M059J (cell line): ENCODE measurements at places on chromosomes 7 and 10. TPM values are rescaled to one million over a fixed set of nuclear protein-coding genes. Genes with fewer than 3 reads are reported as not detected.

ST8SIA6 gene
- total RNA-seq: 0.10 TPM in 1 of 2 replicates, not detected in the other

ZNF37A gene
- 1.9 and 2.3 TPM in 2 replicates for total RNA-seq

CFTR gene
- total RNA-seq: 0.10 TPM in 1 of 2 replicates, not detected in the other

SCART1 gene
- 0.20 TPM in 2 replicates for total RNA-seq

AGAP4 gene
- 0.94 and 3.8 TPM in 2 replicates for total RNA-seq

HOXA1 gene
- 8.2 and 9.1 TPM in 2 replicates for total RNA-seq

TMED4 gene
- 226 and 256 TPM in 2 replicates for total RNA-seq
